Nucleus accumbens (tissue), 56 donors: ENCODE measurements at places on chromosomes 3 and 15.

GRCh38 chr3:119589102-119589773, 8.4 kb upstream of the PLA1A start:
- no peak for DNase-seq

DNA sequence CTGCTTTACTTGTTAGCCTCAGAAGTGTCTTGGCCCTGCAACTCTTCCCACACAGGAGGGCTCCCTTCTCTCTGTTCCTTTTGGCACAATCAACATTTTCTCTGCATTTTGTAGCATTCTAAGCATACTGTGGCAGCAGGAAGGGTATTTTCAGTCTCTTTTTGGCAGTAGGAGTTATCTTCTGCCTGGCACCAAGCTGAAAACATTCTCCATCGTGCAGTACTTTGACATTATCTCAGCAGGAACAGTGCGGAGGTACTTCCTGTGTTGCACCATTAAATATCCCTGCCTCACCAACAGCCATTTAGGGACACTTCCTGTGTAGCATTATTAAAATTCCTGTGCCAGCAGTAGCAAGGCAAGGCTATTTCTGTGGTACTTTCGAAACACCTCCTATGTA, 233.2 kb upstream of the SEMA6D start:
- DNase-seq: no peak

GRCh38 chr15:56839099-56839498, 79.3 kb upstream of the TCF12 start:
- no peak for DNase-seq

DNA sequence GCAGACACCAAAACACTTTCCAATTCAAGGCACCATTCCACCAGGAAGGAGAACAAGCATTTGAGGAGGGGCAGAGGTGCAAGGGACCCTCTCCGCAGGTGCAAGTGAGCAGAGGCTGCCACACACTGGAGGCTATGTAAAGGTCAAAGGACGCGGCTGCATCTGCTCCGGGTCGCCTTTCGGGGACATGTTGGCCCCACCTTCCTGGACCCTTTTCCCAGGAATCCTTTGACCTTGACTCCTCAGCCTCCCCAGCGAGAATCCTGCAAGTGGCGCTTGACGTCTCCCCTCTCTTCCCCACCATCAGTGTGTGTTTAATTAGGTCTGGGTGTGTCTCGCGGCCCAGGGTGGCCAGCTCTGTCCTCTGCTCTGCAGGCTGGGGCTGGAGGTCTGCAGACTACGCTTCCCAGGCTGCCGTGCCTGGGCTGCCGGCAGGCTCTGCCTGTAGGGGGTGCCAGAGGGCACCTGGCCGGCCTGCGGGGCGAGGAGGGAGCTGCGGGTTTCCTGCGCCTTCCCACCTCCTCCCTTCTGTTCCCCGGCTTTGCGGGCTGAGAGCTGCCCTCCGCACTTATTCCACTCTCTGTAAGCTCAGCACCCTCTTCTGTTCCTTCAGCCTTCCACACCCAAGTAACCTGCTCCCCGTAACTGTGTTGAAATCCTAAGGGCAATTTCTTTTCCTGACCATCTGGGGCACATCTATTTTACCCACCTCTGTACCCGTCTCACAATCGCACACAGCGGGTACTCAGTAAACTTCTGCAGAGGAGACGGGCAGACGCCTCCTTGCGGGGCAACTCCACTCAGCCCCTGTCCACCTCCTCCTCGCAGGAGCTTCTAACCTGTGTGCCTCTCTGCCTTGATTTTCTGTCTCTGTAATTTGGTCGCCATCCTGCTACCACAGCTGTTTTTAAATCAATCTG, 129.8 kb downstream of the NSMCE3 start:
- peak; percentile 22 for DNase-seq

DNA sequence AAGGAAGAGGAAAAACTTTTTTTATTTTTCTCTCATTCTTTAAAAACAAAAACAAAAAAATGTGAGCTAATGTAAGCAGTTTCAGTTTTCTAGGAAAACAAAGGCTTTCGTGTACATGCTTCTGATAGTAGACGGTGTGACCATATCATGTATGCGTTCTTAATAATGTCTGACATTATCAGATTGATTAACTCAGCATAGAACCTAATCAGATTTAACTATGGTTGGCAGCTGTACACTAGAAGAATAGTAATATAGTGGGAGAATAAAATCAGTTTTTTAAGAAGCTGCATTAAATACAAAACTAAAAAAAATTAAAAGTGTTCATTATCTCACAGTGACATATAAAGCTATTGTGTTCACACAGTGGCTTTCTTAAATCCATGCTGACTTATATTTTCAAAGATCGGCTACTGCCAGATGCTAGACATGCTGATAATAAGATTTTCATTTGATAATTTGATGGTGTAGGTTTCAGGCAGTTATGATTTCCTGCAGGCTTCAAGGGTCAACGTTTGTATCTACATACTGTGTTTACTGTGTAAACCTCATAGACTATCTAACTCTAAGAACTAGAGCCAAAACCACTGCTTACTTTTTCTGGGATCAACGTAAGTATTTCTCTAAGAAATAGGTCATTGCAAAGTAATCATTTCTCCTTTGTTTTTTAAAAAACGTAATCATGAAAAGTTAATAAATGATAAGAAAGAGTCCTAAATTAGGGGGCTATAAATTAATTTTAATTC, 74.0 kb downstream of the UBE2E2 start:
- DNase-seq: no peak

DNA sequence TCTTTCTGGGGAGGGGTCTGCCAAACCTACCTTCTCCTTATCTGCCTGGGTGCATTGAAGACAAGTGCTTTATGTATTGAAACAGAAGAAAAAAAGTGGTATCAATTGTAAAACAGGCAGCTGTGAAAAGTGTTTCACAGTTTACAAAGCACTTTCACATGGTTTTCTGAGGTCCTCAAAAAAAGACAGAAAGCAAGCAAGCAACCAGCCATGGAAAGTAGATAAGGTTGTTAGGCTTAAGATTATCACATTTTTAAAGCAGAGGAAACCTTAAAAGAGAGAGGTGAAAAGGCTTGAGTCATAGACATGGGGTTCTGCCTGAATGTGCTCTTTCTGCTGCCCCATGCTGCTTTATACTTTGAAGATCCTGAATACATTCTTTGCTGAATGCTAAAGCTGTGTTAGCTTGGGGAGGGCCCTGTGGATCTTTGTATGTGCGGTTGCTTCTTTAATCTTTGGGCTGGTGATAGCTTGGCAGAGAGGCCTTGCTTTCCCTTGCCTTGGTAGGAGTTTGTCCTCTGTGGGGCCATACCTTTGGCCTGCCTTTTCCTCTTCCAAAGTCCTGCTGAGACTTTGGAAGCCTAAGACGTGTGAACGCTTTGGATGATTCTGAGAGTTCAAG, 2.6 kb downstream of the SMAD3 start:
- DNase-seq: no peak

DNA sequence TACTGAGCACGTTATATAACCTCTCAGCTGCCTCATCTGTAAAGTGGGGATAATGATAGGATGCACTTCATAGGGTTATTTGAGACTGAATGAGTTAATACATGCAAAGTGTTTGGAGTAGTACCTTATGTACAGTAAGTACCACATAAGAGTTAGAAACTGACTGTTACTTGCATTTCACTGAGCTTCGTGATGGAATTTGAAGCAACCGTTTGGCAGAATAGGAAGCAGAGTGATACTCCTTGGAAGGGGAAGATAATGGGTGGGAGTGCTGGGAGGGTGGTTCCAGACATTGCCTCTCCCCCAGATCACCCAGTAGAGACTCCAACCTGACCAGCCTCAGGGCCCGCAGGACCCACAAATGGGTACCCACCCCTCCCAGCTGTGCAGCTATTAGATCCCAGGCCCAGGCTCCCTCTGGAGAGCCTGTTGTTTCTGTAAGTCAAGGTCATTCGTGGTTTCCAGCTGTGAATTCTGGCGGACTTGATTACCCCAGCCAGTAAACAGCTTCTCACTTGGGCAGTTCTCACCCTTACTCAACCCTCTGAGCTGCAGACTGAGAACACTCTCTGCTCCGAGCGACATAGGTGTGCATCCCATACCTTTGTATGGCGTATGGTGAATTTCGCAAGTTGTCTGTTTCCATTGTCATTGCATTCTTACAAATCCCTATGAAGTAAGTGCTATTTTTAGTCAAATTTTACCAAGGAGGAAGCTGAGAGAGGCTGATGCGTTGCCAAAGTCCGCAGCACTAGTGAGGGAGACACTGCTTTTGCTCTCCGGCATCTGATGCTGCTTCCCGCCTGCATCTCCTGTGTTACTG, 11.1 kb downstream of the ALPK3 start:
- DNase-seq: no peak

DNA sequence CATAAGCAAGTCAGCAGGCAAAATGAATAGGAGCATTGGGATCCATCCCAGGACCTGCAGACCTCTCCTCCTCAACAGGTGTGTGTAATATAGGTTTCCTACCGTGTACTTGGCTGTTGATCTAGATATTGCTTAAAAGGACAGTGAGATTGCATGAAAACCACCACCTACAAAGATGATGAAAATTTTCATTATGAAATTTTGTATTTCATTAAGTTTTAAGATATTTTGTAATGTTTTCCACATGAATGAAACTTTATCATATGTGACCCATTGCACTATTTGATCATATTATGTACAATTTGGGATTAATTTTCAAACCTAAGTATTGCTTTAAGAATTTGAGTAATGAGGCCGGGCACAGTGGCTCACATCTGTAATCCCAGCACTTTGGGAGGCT, 94.3 kb upstream of the TRPM1 start:
- no peak for DNase-seq

DNA sequence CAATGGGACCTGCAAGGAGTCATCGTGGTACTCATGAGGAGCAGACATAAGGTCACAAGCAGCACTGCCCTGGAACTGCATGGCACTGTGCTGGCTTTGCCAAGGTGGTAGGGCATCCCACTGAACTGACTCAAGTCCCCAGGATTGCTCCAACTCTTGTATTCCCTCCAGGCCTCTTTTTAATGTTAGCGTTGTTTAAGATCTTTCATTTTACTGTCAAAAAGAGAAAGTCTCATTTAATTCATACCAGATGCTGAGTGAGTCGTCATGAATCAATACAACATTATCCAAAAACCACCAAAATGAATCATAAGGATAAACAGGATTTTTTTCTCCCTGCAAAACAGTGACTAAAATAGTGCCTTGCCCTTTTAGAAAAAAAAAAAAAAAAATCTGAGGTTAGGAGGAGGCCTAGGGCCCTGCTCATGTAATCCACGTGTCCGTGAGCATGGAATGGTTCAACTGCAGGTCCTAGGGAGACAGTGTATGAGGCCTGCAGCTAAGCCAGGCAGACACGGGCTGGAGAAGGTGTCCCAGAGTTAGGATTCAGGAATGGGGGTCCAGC, 36.7 kb upstream of the BLM start:
- DNase-seq: no peak

GRCh38 chr3:151008699-151009098, 36.2 kb upstream of the CLRN1 start:
- DNase-seq: no peak

DNA sequence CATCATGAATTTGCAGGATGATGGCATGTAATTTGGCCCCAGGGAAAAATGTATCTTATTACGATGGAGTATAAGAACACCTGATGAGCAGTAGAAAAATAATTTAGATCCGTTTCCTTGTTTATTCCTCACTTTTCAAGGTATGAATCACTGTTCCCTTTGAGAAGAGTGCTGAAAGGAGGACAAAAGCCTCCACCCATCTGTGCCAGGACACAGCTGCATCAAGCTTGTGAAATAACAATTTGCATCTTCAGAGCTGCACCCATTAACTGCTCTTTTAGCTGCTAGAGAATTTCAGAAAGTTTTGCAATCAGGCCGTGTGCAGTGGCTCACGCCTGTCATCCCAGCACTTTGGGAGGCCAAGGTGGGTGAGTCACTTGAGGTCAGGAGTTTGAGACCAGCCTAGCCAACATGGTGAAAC, 9.6 kb downstream of the CLDND1 start:
- DNase-seq: no peak

DNA sequence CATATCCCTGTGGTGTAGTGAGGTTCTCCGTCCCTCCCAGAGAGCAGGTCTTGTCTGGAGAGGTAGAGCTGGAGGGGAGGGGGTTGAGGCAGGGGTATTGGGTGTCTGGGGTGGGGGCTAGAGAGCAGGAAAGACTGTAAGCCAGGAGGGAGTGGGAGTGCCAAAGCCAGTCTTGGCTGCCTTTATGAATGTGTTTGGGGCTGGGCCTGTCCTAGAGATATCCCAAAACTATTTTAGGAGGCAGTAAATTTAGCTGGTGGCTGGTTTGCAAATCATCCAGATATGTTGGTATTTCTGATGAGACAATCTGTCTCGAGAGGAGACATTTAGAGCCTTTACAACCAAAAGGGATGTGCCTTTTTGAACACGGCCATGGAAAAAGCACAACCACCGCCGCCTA, 166.6 kb downstream of the TLE3 start:
- DNase-seq: no peak

GRCh38 chr3:183534249-183534648, 21.3 kb downstream of the KLHL6 start:
- DNase-seq: no peak

- DNase-seq: no peak
Measured at GRCh38 chr3:129448186-129448895, 8.3 kb downstream of the IFT122 start.

GRCh38 chr3:184008161-184008560, 9.5 kb downstream of the ABCC5 start:
- no peak for DNase-seq

- DNase-seq: no peak
Measured at GRCh38 chr15:82371656-82372055, 22.4 kb upstream of the GOLGA6L10 start.

DNA sequence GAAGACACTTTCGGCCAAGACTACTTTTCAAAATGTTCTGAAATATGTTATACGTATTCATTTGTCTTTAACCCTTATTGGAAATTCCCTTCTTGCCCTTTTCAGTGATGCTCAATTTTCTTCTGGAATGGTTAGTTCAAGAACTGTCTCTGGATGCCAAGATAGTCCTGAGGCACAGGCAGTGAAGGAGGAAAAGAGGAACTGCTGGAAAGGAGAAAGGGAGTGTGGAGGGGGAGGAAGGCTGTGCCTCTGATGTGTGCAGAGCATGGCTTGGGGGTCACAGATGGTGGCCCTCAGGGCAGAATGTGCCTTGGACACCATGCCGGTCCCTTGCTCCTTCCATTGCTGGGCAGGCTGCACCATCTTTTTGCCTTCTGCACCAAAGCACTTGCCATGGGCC, 73.7 kb downstream of the CEP63 start:
- DNase-seq: no peak

GRCh38 chr3:156657862-156658731, 16.3 kb upstream of the TIPARP start:
- DNase-seq: no peak

GRCh38 chr3:160812304-160812703, 56.3 kb downstream of the PPM1L start:
- DNase-seq: no peak
